ENCODE measurements at places on chromosomes 7 and 10.

GRCh38 chr7:27235387-27236311 is 7.0 kb upstream of the EVX1 start:
- DNase-seq: no peak

DNA sequence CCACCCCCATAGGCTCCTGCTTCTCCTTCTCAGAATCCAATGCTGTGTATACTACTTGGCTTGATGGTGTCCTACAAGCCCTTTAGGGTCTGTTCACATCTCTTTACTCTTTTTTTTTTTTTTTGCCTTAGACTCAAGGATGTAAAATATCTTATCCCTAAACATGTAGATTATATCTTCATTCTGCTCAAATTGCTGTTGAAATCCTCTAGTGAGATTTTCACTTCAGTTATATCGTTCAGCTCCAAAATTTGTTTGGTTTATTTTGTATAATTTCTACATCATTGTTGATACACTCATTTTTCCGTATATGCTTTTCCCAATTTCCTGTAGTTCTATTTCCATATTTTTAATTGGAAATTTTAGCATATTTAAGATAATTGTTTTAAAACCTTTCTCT is 1.8 kb upstream of the AKR1C3 start:
- no peak for DNase-seq

DNA sequence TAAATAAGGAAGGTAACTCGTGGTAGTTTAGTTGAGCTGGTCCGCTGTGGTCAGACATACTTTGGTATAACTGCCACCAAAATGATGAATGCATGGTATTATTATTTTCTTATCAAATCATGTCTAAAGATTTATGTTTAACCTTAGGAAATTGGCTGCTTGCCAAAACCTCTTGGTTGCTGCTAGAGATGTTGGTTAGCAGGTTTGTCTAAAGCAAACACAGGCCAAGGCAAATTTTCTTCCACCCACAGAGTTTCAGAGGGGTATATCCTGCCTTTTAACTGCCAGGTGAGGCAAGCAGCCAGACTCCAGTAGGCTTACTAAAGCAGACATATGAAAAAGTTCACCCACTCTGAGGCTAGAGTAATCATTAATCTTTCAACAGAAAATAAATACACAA is 101.4 kb downstream of the SEMA3E start:
- DNase-seq: no peak

DNA sequence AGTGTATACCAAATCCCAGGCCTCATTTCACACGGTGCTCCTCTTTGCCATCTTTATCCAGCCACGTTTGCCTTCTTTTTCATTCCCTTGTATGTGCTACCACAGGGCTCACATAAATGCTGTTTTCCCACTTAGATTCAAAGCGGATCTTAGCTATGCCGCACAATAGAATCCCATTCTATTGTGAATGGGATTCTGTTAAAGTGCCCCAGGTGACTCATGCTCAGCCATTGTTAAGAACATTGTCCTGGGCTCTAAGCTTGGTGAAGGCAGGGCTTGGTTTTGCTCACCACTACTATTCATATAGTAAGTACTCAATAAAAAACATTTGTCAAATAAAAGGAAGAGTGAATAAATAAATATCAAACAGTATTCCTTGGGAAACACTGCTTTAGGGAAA is 72.3 kb upstream of the PHYHIPL start:
- no peak for DNase-seq

DNA sequence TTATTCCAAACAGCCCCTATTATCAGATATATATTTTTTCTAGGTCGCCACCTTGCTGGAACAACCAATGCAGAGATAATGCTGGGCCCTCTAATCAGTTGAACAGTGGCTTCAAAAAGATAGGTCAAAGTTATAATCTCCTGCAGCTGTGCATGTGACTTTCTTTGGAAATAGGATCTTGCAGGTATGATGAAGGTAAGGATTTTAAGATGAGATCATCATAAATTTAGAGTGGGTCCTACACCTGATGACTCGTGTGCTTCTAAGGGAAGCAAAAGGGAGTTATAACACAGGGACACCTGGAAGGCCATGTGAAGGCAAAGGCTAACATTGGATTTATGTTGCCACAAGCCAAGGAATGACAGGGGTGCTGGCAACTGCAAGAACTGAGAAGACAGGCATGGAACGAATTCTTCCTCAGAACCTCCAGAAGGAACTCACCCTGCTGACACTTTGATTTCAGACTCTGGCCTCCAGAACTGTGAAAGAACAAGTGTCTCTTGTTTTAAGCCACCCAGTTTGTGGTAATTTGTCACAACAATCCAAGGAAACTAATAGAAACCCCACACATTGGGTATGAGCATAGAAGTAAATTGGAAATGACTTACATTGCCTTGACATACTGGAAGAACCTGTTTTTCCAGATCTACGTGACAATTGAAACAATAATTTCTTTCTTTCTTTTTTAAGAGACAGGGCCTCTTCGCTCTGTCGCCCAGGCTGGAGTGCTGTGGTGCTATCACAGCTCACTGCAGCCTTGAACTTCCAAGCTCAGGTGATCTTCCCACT is 34.4 kb downstream of the CCDC71L start:
- no peak for DNase-seq

DNA sequence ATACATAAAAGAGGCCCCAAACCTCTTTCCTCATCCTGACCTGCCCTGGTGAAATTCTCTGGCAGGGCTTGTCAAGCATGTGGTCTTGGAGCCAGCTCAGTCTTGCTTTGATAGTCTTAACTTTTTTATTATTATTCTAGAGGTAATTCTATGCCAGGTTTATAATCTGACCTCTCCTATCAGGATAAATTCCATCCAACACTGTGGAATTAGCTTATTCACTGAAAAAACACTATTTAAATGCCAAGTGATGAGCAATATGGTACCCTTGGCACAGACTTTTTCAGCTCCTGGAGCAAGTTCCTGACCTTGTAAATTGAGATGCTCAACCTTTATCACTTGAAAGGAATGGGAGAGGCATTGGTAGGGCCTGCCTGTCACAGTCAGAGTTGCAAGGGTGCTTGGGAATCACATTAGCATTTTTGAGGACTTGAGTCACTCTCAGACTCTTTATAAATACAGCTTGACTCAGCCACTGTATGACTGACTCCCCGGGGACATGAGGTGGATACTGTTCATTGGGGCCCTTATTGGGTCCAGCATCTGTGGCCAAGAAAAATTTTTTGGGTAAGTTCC is at the start of gene CPA4:
Gene CPA4 (plus strand): TSS at position 480 of the 576 bp plus-strand sequence. CDS start 20 bp downstream, at position 500.
- peak; percentile 56 for DNase-seq

- DNase-seq: no peak
These were observed 492 bp downstream of the COG5 start for GRCh38 chr7:107563081-107563774.

GRCh38 chr10:33265621-33266020 is 68.8 kb downstream of the NRP1 start:
- DNase-seq: no peak

GRCh38 chr7:70237256-70237655 is 639.0 kb downstream of the AUTS2 start:
- no peak for DNase-seq

DNA sequence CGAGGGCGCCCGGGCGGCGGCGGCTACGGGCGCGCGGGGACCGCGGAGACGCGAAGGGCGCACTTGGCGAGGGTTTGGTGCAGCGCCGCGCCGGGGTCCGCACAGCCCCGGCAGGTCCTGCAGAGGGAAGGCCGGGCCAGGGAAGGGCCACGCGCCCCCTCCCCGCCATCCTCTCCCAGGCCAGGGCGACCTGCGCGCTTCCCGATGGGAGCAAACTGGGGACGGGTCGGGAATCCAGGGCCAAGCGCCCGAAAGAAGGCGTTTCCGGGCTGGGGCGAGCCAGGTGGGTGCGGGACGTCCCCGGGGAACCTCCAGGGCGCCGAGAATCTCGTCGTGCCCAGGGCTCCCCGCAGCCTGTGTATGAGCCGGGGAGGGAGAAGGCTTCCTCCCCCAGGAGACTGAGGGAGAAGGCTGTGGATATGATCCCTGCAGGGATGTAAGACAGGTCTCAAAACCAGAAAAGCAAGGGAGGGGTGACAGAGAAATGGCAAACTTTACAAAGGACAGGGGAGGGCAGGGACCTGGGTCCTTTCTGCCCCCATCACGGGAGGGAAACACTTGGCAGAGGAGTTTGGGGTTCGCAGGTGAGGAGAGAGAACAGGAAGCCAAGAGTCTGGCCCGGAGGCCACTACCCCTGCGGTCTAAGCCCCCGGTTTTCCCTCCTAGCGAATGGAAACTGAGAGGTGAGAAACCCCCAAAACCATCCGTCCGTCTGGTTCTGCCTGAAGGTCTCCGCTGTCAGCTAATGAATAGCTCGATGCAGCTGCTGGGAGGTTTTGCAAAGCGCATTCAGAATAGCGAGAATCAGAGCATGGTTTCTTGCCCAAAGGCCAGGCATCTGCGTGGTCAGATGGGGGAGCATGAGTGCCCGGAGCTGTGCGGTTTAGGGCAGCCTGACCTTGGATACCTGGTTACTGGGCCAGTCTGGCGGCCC is 674 bp downstream of the AMZ1 start:
- no peak for DNase-seq

- no peak for DNase-seq
These were observed 205.4 kb downstream of the KCNMA1 start for GRCh38 chr10:77431980-77432797.

GRCh38 chr7:115533785-115534184 is 496.8 kb downstream of the TFEC start:
- no peak for DNase-seq

GRCh38 chr10:77689339-77689738 is 51.7 kb upstream of the KCNMA1 start:
- DNase-seq: no peak

DNA sequence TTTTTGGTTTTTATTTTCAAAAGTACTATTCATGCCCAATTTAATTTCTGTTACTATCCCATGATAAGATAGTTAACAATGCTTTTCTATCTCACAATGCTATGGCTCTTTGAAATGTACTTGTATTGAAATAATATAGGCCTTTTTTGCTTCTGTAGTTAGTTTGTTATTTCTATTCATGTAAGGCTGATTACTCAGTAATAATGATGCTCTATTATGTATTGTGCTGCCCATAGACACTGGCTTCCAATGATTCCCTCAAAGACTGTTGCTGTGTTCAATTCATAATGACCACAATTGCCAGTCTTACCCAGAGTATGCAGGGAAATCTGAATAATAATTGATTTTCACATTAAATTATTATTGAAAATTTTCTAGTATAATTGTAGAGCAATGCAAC is 155.5 kb upstream of the POT1 start:
- no peak for DNase-seq

GRCh38 chr10:43028143-43028542 is 48.7 kb upstream of the RET start:
- no peak for DNase-seq

DNA sequence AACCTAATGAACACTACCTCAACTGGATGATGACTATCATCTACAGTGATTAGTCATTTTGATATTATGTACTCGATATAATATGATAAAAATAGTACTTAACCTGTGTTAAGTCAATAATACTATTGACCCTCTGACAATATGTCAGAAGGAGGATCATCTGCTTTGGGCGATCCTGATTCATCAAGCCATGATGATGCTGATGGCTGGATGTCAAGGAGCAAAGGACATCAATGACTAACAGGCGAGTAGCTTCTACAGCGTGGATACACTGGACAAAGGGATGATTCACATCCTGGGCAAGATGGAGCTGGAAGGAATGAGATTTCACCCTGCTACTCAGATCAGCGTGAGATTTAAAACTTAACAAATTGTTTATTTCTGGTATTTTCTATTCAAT is 94.4 kb upstream of the SKAP2 start:
- DNase-seq: no peak

DNA sequence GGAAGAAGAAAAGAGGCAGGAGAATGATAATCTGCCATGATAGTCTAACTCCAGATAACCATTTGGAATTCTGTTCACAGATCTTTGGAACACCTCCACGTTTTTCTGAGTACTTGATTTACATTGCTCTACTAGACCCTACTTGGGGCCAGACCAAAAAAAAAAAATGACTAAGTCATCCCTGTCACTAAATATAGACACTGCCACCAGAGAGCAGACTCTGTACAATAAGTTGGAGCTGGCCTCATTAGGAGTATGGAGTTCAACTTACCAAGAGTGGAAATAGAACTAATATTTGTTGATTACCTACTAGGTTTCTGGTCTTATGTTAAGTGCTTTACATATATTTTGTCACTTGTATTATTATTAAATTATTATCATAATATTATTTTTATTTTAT is 80.9 kb upstream of the ZNF800 start:
- DNase-seq: no peak

DNA sequence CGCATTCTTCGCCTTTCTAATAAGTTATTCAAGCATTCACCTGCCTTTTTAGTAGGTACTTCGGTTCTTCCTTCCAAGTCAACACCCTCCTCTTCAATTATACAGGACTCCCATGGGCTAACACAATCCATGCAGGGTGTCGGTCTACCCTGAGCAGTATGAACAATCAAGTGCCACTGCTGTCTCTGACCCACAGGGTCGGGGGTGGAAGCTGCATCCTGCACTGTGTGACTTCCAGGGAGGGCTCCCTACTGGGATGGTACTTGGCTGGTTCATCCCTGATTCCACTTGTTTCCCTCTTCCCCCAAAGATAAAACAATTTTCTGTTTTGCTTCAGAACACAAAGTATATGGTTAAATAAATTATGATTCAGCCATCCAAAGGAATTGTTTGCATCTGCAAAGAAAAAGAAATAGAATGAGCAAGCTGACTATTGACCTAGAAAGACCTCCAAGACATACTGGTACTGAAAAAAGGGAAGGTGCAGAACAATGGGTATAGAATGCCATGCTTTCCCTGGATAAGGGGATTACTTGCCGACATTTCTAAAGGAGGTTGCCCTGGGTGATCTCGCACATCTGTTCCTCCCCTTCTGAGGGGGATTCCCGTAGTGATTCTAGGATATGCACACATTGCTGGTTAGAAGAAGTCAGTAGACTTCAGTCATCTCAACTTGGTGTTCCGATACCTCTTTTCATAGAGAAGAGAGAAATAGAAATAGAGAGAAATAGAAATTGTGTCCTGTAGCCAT is 89.1 kb upstream of the AGR3 start:
- DNase-seq: no peak

GRCh38 chr7:35694161-35694783 is 663 bp downstream of the HERPUD2 start:
- peak; percentile 22 for DNase-seq

GRCh38 chr10:4066581-4067390 is 281.8 kb upstream of the KLF6 start:
- no peak for DNase-seq

DNA sequence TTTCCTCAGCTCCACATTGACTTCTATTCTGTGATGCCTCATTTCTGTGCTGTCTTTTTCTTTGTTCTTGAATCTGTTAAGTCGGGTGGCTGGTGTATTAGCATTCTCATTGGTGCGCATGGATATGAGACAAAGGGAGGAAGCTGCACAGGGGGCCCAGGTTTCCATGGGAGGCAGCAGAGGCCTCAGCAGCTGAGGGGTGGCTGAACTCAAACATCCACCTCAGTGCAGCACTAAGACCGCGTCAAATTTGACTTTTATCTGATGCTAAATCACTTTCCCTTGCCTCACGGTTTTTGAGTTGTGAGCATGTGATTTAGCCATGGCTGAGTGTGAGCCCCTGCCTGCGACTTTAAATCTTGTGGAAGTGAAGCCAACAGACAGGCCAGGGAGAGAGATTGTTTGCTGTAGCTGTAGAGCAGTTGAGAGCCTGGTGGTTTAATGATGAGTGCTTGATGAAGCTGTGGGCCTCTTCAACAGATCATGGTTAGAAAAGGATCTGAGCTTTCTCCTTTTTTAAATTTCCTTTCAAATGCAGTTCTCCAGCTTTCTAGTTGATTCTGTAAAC is 193.3 kb upstream of the ZNF804B start:
- DNase-seq: no peak

- DNase-seq: no peak
These were observed 272.0 kb downstream of the BAMBI start for GRCh38 chr10:28949005-28950004.

Data from SW 1271 (cell line).